Stimulated activated CD8-positive, alpha-beta memory T cell treated with anti-CD3 and anti-CD28 coated beads, Interleukin-7, amount 100 ng/mL, for 24 hours (primary cell): ENCODE measurements at places on chromosomes 1 and 21.

GRCh38 chr1:246534114-246534513 is 27.0 kb upstream of the SMYD3 start:
- DNase-seq, result no peak

- no peak for DNase-seq
These were observed 259.4 kb downstream of the BACH1 start for GRCh38 chr21:29557931-29558725.

DNA sequence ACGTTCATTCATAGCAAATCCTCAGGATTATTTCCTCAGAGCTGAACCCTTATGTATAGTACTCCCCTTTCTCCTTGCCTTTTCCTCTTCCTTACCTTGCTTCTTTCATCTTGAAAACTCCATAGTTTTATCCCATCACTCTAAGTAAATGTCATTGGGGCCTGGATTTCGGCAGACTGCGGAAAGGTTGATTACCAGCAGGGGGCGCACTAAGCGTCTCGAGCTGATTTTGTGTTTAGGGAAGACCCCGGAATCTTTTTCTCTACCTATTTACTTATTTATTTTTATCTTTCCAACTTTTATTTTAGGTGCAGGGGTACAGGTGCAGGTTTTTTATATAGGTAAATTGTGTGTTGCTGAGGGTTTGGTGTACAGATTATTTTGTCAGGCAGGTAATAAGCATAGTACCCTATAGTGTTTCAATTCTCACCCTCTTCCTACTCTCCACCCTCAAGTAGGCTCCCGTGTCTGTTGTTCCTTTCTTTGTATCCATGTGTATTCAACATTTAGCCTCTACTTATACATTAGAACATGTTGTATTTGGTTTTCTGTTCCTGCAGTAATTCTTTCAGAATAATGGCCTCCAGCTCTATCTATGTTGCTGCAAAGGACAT is 11.4 kb upstream of the MTARC1 start:
- DNase-seq, result peak; percentile 11

GRCh38 chr1:116330342-116330652 is 42.7 kb upstream of the ATP1A1 start:
- DNase-seq, result no peak

GRCh38 chr1:238029126-238029525 is 138.4 kb upstream of the ZP4 start:
- no peak for DNase-seq

- no peak for DNase-seq
These were observed 6.2 kb upstream of the EXTL1 start for GRCh38 chr1:26015358-26015757.

GRCh38 chr1:196858811-196859210 is 29.0 kb upstream of the CFHR4 start:
- no peak for DNase-seq

GRCh38 chr1:162605225-162605927 is 26.9 kb upstream of the DDR2 start:
- no peak for DNase-seq

- no peak for DNase-seq
These were observed 115.4 kb upstream of the EDN2 start for GRCh38 chr1:41599912-41600311.

DNA sequence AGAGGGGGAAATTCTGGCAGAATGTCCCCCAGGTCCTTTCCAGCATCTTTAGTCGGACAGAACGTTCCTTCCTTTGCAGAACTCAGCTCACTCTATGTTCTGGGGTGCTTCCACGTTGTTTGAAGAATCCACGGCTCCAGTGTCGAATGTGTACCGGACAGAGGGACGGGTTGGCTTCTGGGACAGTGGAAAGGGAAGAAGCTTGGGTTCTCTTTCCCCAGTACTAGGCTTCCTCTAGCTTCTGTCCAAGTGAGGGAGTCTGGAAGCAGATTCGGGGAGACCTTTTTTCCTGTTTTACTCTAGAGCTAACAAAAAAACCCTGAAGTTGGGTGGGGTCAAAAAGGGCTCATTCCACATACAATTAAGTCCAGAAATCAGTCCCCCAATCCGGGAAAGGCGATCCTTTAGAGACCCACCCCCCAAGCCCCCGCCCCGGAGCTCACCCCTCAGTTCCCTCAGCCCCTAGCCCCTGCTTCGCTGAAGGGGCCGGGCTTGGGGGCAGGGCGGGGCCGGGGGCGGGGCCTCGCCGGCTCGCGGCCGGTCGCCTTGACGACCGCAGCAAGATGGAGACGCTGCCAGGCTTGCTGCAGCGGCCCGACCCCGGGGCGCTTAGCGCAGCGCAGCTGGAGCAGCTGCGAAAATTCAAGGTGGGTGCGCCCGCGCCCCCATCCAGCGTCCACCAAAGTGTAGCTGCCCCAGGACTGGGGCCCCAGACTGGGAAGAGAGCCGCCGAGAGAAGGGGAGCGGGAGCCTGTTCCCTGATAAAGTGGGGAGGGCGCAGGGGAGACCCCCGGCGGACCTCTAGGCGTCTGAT is at the start of gene RIIAD1:
TSS of gene RIIAD1 (plus strand) at position 549 of the 814 bp plus-strand sequence. CDS start at position 564, 15 bp downstream.
- no peak for DNase-seq

- no peak for DNase-seq
These were observed 122.2 kb upstream of the HOOK1 start for GRCh38 chr1:59692591-59692990.

DNA sequence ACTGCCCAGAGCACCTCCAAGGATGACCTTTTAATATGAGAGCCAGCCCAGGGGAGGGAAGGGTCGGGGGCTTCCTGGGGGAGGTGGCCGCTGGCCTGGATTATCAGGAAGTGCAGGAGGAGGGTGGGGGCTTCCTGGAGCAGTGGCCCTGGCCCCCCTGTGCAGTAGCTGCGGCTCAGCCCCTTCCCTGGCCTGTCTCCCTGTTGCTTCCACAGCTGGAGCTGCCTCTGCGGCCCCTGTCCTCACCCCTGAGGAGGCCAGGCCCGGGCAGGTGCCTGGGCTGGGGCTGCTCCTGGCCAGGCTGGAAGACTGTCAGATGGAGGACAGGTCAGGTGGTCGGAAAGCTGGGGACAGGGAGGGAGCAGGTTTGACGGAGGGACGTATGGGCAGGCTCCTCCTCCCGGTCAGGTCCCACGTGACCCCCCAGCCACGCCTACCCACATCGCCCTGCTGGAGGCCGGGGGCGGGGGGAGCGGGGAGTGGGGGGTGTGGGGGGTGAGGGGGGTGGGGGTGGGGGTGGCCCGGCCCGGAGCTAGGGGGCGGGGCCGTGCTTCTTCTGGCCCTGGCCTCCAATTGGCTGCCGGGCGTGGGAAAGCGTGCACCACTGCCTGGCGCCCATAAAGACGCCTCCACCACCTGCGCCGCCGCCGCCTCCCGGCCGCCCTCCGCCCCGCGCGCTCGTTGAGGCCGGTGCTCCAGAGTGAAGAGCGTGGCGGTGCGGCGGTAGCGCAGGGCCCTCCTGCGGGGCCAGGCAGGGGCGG is 10.2 kb upstream of the TNFRSF14 start:
- peak; percentile 71 for DNase-seq

DNA sequence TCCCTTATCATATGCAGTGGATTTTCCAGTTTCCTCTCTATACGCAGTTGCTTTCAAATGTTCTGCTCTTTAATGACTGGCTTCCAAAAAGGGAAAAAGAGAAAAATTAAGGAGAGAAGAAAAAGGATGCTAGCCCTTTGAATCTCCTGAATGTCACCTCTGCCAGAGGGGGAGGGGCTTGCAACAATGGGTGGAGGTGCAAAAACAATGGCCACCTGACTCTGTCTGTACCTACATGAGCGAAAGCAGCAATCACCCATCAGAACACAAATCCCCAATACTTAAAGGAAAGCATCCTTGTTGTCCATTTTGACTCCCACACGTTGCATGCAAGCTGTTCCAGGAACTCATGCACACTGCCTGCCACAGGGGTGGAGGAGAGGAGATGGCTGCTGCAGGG is 61.2 kb downstream of the CCDC30 start:
- no peak for DNase-seq

- no peak for DNase-seq
These were observed 72.2 kb upstream of the RALGPS2 start for GRCh38 chr1:178652506-178653490.

DNA sequence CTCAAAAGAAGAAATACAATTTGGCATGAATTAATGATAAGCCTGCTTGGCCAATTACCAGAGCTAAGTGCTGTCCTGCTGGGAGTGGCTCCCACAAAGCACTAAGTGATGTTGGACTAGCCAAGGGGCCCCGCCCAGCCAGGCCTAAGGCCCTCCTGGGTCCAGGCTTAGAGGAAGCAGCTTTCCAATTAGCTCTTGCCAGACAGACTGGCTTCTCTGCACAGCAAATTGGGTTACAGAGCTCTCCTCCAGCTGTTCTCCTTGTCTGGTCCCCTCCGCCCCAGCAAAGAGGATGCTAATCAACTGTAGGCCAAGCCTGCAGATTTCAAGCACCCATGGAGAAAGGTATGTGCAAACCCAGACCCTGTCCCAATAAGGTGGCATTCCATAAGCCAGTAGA is 151.9 kb downstream of the DMRTA2 start:
- DNase-seq, result no peak
